ENCODE measurements at places on chromosomes 4 and X.

GRCh38 chr4:8788174-8788573 lies 83.5 kb downstream of the HMX1 start:
- DNase-seq: no peak

DNA sequence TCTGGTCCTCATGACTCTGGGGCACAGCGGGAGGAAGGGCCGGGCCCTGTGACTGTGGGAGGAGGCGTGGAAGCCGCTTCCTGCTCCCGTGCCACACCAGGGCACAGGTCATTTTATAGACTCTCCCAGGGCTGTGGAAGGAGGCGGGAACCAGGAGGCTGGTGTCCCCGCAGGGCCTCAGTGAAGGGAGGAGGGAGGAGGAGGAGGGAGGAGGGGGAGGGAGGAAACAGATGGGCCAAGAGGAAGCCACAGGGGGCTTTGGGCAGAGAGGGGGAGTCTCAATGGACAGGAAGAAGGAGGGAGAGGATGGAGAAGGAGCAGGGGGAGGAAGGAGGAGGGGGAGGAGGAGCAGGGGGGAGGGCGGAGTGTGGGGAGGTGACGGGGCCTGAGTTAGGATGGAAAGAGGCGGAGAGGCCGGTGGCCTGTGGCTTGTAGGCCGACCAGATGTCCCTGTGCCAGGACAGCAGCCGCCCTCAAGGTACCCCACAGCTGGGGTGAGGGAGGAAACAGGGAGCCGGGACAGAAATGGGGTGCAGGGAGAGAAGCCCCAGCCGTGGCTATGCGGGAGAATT lies 6.2 kb upstream of the PLCXD1 start:
- no peak for DNase-seq

DNA sequence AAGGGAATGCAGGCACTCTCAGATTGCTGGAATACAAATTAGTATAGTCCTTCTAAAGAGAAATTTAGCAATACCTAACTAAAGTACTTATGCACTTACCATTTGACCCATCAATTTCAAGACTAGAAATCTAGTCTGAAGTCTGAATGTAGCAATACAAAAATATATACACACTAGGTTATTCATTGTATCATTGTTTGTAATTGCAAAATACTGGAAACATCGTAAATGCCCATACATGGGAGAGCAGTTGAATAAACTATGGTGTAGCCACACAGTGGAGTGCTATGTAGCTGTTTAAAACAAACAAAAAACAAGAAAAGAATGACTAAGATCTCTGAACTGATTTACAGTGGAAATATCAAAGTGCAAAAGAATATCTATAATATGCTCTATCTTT lies 346.4 kb downstream of the ZNF674 start:
- DNase-seq: no peak

- no peak for DNase-seq
Observed at GRCh38 chr4:48543796-48544195, 53.7 kb downstream of the ZAR1 start.

DNA sequence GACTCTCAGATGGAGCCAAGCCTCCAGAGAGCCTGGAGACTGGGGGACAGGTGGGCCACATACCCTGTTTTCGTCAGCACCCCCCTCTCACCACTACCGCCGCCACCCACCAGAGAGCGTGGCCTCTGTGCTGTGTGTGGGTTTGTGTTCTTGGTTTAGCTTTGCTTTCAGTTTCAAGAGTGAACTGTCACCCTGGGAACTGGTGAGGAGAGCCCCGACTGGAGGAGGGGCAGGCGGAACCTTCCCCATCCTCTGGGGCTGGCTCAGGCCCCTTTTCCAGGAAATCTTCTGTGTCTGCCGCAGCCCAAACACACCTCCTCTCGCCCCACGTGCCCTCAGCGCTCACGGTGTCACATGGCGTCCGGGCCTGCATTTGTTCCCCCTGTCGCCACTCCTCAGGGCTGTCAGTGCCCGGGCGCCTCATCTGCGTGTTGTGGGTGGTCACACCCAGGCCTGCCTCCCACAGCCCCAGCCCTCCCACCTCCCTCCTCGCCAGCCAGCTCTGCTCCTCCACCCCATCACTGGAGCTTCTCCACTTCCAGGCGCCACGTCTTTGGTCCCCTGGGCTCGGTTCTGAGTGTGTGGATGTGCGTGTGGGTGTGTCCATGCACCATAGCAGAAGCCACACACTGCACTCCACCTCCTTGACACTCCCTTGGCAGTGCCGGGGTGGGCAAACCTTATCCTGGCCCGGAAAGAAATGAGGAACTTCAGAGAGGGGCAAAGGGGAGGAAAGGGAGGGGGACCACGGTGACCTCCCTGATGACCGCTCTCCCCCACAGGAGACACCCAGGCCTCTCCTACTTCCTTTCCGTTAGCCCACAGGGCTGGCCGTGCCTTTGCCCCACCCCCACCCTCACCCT lies 27.8 kb downstream of the ELF4 start:
- peak; percentile 69 for DNase-seq

DNA sequence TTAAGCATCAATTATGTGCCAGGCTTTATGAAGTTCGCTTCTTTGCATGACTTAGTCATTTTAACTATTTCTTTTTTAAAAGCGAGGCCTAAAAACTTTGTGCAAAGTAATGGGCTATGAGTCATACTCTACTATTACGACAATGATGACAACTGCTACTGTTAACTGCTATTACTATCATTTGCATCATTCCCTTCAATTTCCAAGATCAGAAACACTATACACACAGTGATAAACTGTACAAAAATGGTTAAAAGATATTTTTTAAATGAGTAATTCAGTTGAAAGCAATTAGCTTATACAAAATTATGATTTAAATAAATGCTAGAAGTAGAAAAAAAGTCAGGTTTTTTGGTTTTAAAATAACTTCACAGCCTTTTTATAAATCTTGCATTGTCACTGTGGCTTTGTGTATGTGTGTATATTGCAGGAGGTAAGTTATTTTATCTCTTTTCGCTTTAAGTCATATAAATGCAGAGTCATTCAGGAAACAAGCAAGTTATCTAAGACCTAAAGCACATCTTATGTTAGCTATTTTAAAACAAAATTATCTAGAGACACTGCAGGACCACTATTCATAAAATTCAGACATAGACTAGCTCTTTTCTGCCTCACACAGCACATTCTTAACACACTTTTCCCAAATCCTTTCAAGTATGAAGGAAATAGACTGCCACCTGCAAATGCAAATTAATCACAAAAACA lies 18.5 kb upstream of the CXCL3 start:
- no peak for DNase-seq

GRCh38 chrX:29721152-29721551 lies 494.2 kb upstream of the MAGEB2 start:
- DNase-seq: no peak

GRCh38 chrX:42131856-42132255 lies 208.5 kb upstream of the CASK start:
- no peak for DNase-seq

GRCh38 chr4:38129460-38130227 lies 169.4 kb downstream of the PTTG2 start:
- no peak for DNase-seq

DNA sequence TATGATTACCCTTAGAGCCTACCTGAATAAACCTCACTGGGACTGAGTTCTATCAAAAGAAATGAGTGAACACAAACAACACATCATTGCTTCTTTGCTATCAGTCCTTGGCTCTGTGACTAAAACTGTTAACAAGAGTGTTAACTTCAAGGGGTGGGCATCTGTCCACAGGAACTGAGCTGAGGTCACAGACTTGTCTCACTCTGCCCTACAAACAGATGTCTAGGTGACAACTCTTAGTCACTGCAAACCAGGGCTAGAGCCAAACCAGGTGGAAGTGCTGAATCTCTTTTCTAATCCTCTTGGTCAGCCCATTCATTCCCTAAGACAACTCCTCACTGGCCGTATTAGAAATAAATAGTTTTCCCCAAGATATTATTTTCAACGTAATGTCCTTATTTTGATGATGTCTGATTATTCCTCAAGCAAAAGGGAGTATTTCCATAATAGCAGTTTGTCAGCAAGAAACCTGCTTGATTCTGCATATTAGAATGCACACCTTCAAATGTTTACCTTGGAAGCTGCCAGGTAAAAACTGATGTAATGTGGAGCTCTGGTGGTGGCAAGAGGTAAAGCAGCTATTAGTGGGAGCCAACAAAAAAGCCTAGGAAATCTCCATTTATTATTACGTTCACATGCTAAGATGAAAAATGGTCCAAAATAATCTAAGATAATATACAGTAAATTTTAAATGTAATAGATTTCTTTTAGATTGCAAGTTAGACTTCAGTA lies 4.0 kb downstream of the COL25A1 start:
- no peak for DNase-seq

GRCh38 chrX:97030947-97031346 lies 147.2 kb downstream of the RPA4 start:
- DNase-seq: no peak

DNA sequence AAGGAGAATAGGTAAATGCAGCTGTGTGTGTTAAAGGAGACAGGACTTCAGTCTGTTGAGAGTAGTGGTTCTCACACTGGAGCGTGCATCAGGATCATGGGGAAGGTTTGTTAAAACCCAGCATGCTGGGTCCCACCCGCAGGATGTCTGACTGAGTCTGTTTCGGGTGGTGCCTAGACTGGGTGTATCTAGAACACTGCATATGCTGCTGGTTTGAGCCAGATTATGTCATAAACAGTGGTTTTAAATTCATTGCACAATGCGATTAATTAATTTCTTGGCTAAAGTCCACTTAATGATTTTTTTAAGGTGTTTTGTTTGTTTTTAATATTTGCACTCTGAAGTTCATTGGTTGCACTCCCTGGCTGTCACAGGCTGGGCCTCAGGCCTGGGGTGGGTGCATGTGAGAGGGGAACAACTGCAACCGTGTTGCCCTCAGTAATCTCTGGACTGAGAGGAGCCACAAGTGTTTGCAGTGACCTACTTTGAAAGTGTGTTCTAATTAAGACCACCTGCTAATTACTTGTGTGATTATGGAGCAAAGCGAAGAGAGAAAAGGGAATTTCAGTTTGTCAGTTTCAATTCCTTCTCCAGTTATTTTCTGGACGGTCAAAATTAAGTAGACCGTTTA lies 8.3 kb downstream of the HCCS start:
- DNase-seq: no peak

DNA sequence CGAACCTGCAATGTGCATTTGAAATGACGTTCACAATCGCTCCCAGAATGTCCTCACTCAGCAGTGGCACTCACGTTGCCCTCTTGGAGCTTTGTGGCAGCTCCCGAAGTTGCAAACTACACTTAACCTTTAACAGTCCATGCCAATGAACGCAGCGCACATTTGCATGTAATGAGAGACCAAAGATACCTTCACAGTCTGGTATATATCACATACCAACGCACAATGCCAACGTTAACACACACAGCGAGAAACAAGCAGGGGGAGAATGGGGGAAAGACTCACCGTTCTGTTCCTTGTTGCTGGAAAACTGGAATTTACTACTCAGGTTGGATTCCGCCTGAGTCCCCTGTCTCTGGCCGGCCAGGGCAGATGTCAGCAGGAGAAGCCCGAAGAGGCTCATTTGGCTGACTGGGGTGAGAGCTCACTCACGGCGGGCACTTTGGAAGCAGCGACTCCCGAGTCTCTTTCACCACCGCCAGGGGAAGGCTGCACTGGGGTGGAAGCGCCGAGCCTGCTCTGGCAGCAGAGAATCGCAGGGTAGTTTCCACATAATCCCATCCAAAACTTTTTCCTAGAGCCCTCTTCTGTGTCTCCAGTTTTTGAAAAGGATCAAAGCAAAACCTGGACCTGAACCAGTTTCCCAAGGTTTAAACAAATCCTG lies 966 bp downstream of the PDGFC start:
- no peak for DNase-seq

- no peak for DNase-seq
Observed at GRCh38 chrX:140724736-140725135, 15.2 kb downstream of the LINC00632 start.

GRCh38 chr4:122602277-122603142 lies 18.4 kb downstream of the IL21 start:
- DNase-seq: no peak

DNA sequence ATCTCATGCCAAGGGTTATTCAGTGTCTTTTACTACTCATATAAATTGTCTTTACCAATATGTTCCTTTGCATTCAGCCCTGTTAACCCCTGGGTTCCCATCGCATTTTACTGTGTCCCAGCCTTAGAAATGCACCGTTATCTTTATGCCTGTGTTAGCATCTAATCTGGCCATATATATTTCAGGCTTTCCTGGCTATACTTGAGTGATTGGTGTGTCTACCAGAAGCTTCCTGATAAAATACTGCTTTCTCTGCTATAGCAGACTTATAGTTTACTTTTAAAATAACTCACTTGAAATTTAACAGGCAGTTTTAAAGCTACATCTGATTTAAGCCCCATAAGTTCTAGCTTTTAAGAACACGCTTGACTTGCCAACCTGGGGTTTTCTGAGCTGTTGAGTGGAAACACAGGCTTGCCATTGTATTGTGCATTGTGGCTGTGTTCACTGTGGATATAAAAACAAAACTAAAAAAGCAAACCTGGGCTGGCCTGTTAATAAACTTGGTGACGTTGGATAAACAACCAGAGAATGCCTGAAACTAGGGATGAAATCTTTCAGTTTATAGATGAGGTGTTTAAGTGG lies 185.3 kb upstream of the TAPT1 start:
- no peak for DNase-seq
